Trophoblast cell (in vitro differentiated cells and primary cell): ENCODE measurements at places on chromosomes 12 and 14.

GRCh38 chr12:55470088-55470829, at the start of gene OR6C70:
TSS of gene OR6C70 (minus strand) at chr12:55470138. CDS start at chr12:55470138, 0 bp downstream.
- peak; percentile 1 for DNase-seq

DNA sequence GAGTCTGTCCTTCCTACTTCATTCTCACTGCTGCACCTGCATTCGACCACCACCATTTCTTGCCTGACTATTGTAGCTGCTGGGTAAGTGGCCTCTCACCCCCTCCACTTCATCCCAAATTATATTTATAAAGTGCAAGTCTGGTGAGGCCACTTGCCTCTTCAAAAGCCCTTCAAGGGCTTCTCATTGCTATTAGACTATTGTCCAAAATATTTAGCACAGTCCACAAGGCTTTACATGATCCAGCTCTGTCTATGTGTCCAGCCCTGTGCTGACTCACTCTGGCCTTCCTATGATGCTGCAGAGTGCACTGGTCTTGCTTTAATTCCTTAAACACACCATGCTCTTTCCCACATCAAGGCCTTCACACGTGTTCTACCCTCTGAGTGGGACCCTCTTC, 46.0 kb downstream of the PAH start:
- DNase-seq: no peak

- DNase-seq: no peak
Observed at GRCh38 chr12:6334940-6335450, 6.9 kb downstream of the TNFRSF1A start.

DNA sequence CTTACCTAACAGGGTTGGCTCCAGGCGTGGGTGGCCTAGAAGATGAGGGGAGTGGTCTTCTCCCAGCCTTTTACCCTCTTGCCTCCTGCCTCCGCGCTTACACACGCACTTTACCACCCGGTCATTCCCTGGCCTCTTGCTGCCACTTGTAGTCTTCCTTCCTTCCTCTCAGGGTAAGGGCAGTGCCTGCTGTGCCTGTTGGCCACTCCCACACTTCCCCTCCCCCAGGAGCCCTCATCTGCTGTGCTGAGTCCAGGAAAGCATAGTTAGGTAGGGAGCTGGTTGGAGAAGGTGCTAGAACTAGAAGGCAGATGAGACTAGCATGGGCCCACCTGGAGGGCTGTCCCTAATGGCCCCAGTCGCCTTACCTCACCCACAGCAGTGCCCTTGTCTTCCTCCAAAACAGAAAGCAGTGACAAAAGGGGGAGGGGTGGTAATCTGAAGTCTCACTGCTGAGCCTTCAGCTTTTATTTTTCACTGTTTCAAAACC, 54.3 kb upstream of the SRSF5 start:
- no peak for DNase-seq

- no peak for DNase-seq
Observed at GRCh38 chr12:132302466-132303358, 26.7 kb downstream of the GALNT9 start.
